Ovary (tissue), 10 donors: ENCODE measurements at places on chromosomes 13 and 19. TPM values are rescaled to one million over a fixed set of nuclear protein-coding genes. Genes with fewer than 3 reads are reported as not detected.

DNA sequence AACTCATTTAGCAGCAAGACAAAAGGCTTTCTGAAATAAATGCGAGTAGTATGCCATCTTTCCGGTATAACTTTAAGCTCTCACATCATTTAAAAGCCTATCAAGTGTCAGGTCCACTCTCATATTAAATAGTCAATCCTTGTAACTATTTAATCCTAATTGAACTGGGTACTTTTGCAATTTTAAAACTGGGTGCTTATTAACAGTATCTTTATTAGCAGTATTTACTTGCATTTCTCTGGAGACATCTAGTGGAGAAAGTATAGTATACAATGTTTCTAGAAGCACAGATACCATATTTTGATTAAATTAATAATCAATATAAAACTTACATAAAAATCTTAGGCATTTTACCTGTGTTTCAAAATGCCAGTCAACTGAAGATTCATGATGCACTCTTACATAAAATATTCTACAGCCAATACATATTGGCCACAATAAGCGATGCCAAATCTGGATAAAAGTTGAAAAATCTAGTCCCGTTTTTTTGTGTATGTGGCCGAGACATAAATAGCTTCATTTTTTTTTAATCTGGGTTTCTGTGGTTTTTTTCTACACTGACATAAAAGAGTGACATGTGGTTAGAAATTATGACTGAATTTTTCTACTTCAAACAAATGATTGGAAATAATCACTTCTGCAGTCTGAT, 4.3 kb upstream of the POSTN start:
- DNase-seq: no peak

KLF5 gene
- 45.7 TPM for total RNA-seq

DNA sequence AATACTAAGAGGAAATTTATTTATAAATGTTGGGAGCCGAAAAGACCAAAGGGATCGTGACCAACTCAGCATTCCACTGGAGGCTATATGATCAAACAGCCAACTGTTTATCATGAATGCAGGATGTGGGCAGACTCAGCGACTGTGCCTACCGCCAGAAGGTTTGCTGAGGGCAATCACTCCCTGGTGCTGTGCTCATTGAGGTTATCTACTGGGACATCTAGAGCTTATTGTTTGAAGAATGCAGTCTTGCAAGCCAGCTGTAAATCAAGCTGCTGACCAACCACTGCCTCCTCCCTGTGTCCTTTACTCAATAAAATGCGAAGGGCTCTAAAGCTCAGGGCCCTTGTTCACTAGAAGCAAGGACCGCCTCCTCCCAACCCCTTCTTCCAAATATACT, 8.5 kb upstream of the XPO4 start:
- no peak for DNase-seq

DNA sequence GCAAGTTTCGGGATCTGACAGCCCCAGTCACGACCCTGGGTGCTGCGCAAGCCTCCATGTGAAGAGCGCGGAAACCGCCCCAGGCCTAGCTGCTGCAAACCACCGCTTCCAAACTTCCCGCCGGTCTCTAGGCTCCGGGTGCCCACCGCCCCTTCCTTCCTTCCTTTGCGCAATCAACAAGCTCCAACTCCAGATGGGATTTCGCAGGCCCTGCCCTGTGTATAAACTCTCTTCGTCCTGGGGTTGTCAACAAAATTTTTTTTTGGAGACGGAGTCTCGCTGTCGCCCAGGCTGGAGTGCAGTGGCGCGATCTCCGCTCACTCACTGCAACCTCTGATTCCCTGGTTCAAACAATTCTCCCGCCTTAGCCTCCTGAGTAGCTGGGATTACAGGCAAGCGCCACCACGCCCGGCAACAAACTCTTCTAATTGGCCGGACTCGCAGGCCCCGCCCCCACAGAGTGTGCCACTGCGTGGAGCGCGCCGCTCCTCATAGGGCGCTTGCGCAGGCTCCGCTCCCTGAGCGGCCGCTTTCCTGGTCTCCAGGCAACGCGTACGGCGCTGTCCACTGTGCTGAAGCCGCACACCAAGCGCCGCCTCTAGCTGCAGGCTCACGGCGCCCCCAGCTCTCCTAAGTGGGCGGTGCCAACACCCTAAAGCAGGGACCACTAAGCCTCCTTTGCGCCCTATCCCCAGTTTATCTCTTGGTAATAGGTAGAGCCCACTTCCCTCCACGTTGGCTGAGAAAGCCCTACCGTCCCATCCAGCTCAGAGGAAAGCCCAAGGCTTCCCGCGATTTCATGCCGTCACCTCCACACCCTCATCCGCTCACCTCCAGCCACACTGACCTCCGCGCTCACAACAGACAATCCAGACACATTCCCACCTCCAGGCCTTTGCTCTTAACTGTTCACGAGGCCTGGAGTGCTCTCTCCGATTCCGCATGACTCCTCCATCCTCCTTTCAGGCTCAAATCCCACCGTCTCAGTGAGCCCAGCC, 5.5 kb upstream of the QTRT1 start:
- DNase-seq: peak; percentile 96

DNA sequence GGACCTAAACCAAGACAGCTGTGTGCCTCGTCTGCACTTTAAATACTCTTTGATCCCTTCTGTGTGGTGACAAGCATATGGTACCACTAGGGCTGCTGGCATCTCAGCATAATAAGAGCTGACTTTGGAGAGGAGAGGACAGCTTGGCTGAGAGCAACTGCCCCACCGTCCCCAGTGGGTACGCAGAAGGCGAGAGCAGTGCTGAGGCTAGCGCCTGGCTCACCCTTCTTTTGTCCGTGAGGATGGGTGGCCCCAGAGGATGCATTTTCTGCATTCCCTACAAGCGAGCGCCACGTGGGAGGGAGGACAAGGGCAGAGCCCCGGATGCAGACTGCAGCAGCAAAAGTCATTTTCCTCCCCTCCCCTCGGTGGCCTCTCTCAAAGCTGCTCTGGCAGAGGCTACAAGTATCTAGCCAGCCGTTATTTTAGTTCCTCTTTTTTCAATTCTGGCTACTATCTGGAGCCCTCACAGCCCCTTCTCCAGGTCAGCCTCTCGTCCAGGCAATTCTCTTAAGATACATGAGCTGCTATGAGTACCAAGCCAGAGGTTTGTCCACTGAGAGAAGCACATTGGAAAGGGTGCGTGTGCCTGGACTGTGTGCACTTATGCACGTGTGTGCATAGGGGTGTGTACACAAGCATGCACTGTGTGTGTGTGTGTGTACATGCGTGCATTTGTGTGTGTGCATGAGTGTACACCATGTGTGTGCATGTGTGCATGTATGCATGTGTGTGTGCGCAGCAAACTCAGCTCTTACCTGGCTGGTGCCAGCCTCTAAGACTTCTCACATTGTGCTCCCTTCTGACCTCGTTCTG, 51.3 kb downstream of the RAB20 start:
- DNase-seq: no peak

DNA sequence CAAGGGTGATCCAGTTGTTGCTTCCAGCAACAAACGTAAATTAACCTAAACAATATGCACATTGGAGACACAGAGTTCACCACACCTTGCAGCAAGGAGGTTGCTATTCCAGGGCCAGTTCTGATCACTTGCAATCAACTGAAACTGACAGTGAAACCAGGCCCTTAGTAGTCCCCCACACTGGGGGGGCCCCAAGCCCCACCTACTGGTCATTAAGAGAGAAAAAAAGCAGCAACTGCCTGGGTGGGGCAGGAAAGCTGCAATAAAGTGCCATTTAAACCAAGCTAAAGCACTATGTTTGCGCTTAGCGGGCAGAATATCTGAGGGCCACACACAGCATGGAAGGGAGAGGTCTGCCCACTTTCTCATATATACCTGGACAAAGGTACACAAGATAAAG, 51.5 kb downstream of the ATP7B start:
- DNase-seq: no peak

GRCh38 chr13:26941345-26942174, 181.0 kb upstream of the GPR12 start:
- DNase-seq: no peak

GRCh38 chr19:47303966-47304365, 5.7 kb upstream of the C5AR1 start:
- no peak for DNase-seq

- DNase-seq: no peak
These were observed 971 bp downstream of the FOSB start for GRCh38 chr19:45468803-45469131.

- no peak for DNase-seq
These were observed 7.4 kb upstream of the GIPR start for GRCh38 chr19:45660636-45661035.

CACNG7 gene
- total RNA-seq: not detected

FBL gene
- 369 TPM for total RNA-seq

RNASEH2B gene
- total RNA-seq: 55.0 TPM

- no peak for DNase-seq
These were observed 438.3 kb downstream of the RFC3 start for GRCh38 chr13:34256236-34256635.

DNA sequence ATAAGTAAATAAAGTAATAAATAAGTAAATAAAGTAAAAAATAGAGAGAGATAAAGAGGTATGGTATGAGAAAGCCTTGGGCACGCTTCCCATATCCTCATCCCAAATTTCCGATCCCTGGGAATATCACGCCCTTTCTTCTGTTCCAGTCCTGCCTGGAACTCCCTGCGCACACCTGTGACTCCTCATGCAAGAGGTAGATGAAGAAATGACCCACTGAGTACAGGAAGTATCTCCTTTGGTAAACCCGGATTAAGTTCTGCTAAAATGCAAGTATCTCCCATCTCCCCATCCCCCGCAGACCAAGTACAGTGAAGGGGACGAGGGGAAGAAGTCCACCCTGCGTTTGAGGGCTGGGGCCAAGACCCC, 399 bp upstream of the ZNF136 start:
- no peak for DNase-seq

GRCh38 chr13:21825801-21826200, 154.9 kb downstream of the FGF9 start:
- DNase-seq: no peak

DNA sequence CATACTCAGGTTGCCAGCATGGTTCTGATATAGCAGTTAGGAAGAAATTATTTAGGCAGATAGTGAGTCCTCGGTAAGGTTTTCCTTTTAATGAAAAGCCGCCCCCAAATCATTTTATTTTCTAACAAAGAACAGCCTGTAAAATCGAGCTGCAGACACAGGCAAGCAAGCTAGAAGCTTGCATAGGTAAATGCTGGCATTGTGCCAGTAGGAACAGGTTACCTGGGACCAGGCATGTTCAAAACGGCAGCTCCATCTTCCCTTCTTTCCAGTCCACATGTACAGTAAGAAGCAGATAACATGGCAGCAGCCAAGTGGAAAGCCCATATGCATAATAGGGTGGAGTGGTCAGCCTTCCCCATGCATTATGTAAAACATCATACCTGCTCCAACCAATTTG, 71.1 kb downstream of the UGGT2 start:
- DNase-seq: no peak

CD37 gene
- total RNA-seq: 5.6 TPM

GRCh38 chr13:20219577-20219976, 12.5 kb downstream of the GJB6 start:
- DNase-seq: no peak

DNA sequence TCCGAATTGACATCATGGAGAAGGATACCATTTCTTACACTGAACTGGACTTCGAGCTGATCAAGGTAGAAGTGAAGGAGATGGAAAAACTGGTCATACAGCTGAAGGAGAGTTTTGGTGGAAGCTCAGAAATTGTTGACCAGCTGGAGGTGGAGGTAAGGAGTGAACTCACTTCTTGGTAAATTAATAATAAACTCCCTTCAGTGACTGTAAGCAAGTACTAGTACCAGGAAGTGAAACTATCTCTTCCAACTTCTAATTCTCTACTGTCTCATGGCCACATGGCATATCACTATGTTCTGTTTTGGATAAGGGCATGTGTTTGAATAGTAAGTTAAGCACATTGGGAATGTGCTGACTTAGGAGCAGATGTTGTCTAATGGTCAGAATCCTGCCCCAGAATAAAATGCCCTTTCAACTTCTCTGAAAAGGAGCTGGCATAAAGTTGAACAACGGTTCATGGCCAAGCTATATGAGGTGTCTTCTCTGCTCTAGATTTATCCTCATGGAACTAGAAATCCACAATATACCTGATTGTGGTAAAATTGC, 13.4 kb downstream of the OLFM4 start:
- no peak for DNase-seq

GRCh38 chr19:13622766-13623715, 116.8 kb upstream of the CACNA1A start:
- no peak for DNase-seq

DNA sequence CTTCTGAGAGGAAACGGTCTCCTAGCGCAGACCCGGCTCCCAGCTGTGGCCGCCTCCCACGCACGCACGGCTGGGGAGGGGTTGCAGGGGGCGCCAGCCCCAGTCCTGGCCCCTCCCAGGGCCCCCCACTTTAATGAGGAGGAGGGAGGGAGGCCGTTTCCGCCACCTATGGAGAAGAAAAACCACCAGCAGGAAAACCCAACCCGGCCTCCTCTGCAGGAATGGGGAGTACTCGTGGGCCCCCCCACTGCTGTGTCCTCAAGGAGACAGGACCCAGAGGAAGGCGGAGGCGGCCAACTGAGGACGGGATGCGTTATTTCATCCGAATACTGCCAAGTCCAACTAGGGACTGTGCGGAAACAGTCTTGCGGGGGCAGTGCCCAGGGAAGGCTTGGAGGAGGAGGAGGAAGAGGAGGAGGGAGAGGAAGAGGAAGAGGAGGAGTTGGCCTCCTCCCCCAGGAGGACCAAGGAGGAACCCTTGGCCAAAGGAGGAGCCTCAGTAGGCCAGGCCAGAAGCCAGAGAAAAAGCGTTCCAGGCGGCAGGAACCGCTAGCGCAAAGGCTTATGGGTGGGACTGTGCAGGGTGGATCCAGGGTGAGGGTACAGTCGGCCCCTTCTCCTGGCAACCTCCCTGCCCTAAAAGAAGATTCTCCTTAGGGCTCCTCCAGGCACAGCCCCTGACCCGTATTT, 3.9 kb upstream of the SSBP4 start:
- DNase-seq: peak; percentile 93

GRCh38 chr19:29503140-29503758, 22.5 kb upstream of the VSTM2B start:
- no peak for DNase-seq

GRCh38 chr13:32997399-32997798, 18.8 kb upstream of the KL start:
- no peak for DNase-seq

DNA sequence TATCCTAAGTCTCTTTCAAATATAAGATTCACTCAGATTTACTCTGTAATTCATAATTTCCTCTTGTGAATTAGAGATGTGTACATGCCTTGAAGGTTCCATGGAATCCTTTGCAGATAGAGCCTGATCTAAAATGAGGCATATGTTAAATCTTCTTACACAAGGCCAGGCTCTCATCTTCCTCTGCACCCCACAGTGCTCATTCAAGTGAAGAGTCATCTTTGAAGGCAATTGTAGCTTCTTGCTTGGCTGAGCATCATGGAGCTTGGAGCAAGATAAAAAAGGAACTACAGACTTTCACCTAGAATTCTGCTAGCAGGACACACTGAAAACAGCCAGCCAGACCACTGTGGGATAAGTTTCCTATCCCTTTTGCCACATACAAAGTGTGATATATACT, 566.4 kb downstream of the PCDH9 start:
- no peak for DNase-seq

- no peak for DNase-seq
These were observed 18.1 kb downstream of the RCBTB2 start for GRCh38 chr13:48514793-48515192.
